T-helper 2 cell treated with Interferon-gamma antibody and Interleukin-4, amounts not matched to agents 5 μg/mL and 100 μg/mL, for 36 hours (primary cell): ENCODE measurements at places on chromosomes 7 and 10.
A peak's percentile ranks its signal among the peaks of the same experiment; 100 is the strongest.

GRCh38 chr10:122255509-122256301 is 15.4 kb upstream of the BTBD16 start:
- DNase-seq: no peak

DNA sequence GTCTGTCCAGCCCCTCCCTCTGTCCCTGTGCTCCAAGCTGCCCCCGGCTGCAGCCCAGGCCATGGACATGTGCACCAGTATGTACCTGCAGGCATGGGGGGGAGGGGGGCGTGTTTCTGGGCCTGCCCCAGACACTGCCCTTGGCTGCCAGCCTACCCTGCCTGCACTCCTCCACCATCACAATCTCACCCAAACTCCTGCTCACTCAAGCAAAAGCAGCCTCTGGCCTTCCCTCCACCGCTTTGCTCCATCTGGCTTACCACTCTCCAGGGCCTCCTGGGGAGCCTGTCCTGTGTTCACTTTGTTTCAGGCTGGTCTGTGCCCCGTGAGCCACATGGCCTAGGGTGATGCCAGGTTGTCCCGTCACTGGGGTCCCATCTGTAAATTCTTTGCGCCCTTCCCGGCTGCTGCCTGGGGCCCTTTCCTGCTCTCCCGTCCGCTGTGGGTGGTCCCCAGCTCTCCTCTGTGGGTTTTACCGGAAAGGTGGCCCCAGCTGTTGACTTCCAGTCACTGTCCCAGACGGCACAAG is 33.3 kb upstream of the PPIF start:
- DNase-seq: no peak

DNA sequence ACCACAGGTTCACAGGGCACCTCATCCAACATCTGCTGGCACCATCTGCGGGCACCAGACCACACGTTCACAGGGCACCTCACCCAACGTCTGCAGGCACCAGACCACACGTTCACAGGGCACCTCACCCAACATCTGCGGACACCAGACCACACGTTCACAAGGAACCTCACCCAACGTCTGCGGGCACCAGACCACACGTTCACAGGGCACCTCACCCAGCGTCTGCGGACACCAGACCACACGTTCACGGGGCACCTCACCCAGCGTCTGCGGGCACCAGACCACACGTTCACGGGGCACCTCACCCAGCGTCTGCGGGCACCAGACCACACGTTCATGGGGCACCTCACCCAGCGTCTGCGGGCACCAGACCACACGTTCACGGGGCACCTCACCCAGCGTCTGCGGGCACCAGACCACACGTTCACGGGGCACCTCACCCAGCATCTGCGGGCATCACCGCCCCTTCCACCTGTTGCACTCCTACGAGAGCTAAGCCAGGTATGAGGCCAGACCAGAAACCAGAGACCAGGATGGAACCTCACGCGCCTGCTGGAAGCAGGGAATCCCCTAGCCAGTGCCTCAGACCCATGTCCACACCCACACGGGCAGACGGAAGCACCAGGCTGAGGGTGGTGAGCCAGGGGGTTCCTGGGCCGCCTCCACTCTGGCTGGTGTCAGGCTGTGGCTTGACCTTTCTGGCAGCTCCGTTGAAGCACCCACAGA is 182.8 kb downstream of the MAD1L1 start:
- DNase-seq: peak; percentile 25

- no peak for DNase-seq
Observed at GRCh38 chr10:92892691-92893054, 44.4 kb downstream of the EXOC6 start.

DNA sequence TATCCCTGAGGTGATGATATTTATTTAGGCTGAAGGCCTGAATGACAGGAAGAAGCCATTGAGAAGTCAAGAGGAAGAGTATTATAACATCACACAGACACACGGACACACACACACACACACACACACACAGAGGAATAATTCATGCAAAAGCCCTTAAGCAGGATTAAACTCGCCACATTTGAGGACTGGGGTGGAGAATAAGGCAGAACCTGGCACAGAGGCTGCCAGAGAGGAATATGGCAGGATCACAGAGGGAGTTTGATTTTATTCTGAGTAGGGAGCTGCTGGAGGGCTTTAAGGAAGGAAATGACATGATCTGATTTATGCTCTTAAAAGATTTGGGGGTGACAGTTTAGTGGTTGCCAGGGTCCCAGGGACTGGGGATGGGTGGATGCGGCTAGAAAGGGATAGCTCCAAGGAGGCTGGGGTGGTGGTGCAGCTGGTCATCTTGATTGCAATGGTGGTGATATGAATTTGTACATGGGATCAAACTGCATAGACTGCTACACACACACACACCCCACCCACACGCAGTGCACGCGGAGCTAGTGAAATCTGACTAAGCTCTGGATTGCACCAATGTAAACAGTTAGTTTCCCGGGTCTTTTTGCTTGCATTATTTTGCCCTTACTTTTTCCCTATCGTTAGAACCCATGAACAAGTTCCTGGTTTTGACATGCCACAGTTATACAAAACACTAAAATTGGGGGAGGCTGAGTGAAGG is 11.2 kb downstream of the SMURF1 start:
- no peak for DNase-seq

DNA sequence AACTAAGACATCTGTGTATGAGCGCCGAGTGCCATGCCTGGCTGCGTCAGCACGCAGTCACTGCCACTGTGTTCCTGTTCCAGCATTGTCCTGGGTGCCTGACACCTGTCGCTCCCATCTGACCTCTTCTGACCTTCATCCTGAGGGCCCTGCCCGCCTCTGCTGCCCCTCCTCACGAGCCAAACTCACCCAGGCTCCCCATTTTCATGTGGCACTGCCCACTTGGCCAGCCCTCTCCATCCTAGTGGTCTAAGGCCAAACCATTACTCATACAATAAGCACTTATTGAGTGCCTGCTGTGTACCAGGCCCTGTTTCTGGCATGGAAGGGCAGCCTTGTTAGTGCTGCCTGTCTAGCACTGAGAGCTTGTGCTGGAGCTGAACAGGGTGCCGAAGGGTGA is 77.2 kb upstream of the PCBD1 start:
- no peak for DNase-seq

DNA sequence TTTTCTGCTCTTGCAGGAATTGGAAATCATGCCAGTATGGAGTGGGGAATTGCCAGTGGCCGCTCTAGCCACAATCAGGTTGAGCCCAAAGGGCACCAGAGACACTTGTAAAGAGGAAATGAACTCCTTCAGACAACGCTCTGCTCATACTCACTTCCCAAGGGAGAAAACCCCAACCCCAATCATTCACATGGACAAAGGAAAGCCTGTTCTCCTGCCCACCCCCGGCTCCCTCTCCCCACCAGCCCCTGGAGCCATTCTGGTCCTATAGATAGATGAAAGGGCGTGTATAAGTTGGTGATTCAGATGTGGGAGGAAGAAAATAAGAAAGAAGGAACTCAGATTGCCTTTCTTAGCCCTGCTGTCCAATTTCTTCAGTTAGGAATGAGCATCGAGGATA is 57.4 kb downstream of the GFRA1 start:
- no peak for DNase-seq

DNA sequence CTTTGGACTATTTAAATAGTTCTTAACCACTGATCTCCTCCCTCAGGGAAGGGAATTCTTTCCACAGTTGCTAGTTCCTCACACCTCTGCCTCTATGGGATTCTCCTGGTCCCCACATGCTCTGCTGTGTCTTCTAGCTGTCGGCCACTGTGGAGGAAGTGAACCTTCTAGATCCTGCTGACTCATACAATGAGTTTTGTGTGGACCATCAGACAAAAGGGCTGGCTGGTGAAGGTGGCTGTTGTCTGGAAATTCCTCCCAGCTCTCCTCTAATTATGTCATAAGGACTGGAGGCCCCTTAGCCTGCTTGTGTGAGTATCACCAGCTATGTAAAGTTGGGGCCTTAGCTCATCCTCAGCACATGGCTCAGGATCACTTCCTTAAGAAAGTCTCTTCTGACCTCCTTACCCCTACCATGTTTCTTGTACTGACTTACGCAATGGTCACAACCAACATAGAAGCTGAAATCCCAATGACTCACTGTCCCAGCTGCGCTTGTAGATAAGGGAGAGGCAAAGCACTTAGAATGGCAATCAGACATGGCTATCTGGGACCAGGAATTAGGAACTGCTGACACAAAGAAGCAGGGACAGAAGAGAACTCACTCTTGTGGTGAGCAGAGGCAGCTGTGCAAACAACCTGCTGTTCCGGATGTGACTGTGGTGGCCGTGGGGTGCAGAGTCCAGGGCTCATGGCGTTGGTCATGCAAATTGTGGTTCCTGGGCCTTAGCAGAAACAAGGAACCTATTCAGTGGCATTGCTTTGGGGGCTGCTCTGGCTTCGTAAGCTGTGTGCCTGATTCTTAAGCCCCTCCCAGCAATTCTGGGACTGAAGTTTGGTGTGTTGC is 2.5 kb upstream of the MACC1 start:
- no peak for DNase-seq

GRCh38 chr7:81154565-81154964 is 235.7 kb upstream of the SEMA3C start:
- no peak for DNase-seq

DNA sequence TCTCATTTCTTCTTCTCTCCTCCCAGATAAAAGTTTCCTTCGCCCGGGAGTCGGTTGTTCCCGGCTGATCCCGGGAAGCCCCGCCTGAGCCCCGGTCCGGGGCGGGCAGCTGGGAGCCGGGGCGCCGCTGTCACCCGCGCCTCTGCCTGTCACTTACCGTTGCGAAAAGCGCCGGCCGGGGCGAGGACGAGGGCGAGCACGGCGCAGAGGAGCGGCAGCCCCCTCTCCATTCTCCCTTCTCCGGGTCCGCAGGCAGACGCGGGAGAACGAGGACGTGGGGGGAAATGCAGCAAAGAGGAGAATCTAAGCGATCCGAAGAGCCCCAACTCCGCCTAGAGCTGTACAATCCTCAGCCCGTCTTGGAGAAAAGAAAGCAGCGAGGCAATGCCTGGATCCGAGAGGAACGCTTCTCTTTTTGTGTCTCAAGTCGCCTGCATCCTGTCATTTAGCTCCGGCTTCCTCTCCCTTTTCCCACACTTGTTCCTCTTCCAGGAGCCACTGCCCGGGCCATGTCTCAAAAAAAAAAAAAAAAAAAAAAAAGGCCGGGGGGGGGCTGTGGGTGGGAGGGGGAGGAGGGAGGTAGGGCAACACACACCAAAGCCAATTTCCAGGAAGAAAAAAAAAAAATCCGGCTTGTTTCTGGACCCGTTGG is at the start of gene NRP1:
Gene NRP1 (minus strand): TSS at position 515 of the 652 bp plus-strand sequence. CDS start 285 bp downstream, at position 230.
- no peak for DNase-seq

GRCh38 chr7:90655566-90655965 is 59.4 kb downstream of the CDK14 start:
- no peak for DNase-seq

DNA sequence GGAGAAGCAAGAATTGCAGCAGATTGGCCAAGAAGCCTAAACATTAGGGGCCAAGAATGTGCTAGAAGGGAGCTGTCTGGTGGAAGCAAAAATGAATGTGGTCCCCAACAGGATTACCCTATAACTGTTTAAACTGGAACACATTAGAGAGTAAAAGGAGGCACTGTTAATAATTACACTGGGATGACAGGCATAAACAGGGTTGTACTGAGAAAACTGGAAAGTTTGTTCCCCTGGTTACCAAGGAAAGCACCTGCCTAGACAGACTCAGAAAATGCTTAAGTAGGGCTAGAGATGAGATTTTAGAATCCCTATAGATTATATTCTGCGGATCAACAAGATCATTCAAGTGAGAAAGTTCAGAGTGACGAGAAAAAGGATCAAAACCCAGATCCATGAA is 100.8 kb downstream of the CTTNBP2 start:
- DNase-seq: no peak

GRCh38 chr10:93604146-93604545 is 3.1 kb upstream of the RBP4 start:
- DNase-seq: no peak

GRCh38 chr10:70053841-70054288 is 1.2 kb downstream of the MACROH2A2 start:
- no peak for DNase-seq

- no peak for DNase-seq
Observed at GRCh38 chr10:65943451-65943850, 982.4 kb upstream of the LRRTM3 start.

DNA sequence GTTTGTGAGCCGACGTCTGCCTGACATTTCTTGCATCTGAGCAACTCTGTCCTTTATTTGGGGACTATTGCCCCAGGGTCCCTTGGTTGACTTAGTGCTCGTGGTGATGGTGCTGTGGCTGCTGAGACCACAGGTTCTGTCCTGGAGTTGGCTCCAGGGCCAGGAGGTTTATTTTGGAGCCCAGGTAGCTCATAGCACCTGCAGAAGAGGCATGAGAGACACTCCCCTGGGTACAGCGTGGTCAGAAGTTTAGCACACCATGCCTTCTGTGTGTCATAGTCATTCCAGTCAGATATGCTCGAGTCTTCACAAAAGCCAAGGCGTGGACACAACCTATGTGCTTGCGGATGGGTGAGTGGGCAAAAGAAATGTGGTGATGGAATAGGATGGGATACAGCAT is 496.9 kb downstream of the TCERG1L start:
- no peak for DNase-seq

DNA sequence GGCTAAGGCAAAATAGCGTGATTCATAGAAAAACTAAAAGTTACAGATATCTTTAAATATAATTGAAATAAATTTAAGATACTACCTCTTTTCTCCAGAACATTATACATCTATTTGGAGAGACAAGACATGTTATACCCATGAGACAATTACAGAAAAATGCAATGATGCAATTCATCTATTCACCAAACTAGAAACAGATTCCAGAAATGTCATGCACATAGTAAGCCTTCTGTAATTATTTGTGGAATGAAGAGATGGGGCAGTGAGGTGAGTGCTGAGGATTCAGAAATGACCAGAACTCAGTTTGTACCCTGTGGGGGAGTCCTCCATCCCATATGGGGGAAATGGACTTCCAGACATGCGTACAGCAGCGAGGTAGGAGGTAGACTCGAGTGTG is 99.4 kb downstream of the MKX start:
- DNase-seq: no peak

DNA sequence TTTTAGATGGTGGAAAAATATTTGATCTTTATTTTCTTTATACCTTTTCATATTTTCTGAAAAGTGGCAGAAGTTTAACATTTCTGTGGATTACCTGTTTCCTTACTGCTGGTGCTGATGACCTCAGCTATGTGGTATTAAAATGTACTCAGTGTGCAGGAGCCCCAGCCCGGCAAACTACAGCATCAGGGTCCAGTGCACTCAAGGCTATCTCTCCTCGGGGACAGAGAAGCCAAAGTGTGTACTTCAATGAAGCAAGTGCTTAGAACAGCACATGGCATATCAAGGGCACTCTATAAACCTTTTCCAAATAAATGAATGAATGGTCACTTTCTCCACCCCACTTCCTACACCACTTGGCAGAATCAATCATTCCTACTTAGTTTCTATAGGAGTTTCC is 111.8 kb downstream of the HIP1 start:
- no peak for DNase-seq

GRCh38 chr10:129048513-129048912 is 418.5 kb upstream of the MGMT start:
- no peak for DNase-seq

DNA sequence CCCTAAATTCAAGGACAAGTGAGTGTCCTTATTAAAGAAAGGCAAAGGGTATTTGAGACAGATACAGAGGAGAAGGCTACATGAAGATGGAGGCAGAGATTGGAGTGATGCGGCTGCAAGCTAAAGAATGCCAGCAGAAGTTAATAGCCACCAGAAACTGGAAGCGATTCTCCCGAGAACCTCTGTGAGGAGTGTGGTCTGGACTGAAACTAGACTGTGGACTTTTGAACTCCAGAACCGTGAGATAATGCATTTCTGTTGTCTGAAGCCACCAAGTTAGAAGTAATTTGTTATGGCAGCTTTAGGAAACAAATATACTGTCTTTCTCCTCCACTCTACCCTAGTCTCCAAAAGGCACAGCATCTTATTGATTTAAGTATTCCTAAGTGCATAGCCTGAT is 80.3 kb upstream of the CREB5 start:
- no peak for DNase-seq
